ENCODE measurements at places on chromosomes 7 and 10.

GRCh38 chr7:117041007-117041406 lies 87.7 kb downstream of the ST7 start:
- no peak for DNase-seq

DNA sequence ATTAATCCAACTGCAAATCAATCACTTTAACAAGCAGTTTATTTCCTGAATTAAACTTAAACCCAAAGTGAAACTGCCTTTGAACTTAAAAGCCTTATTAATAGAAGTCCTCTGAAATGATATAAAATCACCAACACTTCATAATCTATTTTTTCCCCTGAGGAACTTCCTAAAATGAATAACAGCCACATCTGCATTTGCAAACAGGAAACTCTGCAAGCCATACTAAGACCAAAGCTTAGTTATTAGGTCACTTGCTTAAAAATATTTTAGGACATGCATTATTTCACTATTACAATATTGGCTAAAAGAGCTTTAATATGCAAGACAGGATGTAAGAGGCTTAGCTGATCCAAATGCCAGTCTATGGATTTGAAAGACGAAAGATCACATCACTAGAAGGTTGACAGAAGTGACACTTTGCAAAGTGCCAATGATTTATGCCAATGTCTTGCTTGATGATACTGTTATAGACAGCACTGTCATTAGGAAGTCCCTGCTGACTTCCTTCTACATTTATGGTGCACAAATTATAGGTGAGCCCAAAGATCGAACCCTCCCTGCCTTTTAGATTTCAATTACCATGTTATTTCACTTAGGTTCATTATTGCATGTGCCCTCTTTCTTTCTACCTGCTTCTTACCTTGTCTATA lies 99.9 kb upstream of the SKAP2 start:
- DNase-seq, result no peak

- DNase-seq, result no peak
Measured at GRCh38 chr7:144653449-144653848, 182.4 kb downstream of the TPK1 start.

DNA sequence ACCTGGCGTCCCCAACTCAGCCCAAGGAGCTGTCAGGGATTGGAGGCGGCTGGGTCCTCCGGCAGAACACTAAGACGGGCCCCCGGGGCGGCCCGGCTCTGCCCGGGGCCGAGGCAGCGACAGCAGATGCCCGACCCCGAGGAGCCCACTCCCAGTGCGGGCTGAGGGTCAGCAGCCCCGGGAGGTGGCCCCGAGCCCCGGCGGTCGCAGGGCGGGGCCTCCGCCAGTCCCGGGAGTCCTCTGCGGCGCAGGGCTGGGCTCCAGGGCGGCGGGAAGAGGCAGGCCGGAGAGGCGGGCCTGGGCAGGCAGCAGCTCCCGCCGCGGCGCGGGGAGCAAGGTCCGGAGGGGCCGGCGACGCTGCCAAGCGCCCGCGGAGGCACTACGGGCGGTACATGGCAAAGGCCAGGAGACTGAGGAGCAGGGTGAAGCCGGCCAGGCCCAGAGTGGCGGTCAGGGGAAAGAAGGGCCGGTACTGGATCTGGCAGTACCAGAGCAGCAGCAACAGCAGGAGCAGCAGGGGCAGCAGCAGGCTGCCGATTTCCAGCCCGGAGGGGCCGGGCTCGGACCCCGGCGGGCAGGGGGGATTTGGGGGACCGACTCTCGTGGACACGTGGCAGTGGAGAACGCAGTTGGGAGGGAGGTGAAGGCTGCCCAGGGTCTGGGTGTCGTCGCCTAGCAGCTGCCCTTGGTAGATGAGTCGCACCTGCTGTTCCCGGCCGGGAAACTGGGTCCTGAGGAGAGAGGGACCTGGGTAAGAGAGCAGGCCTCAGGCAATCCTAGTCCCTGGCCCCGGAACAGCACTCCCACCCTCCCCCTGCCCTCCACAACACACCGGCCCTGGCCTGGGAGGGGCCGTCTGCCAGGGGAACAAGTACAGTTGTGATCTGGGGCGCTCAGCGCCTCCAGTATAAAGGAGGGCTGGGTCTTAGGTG lies 827 bp upstream of the FASTK start:
- no peak for DNase-seq

- DNase-seq, result no peak
Measured at GRCh38 chr7:140242057-140243031, 65.6 kb upstream of the KDM7A start.

DNA sequence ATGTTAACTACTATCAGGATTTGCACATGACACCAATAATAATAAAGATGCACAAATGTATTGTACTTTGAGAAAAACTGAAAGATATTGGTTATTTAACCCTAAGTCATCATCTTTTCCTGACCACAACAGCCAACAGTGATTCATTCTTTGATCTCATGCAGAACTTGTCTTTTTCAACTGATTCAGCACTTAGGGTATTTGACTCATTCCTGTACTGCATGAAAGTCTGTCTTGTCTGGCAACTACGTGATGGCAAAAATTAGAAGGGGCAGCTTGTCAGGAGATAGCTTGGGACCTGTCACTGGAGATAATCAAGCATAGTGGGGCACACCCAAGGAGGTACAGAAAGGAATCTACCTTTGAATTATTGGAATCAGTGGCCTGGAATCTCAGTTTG lies 77.8 kb upstream of the LRRC17 start:
- peak; percentile 84 for DNase-seq

DNA sequence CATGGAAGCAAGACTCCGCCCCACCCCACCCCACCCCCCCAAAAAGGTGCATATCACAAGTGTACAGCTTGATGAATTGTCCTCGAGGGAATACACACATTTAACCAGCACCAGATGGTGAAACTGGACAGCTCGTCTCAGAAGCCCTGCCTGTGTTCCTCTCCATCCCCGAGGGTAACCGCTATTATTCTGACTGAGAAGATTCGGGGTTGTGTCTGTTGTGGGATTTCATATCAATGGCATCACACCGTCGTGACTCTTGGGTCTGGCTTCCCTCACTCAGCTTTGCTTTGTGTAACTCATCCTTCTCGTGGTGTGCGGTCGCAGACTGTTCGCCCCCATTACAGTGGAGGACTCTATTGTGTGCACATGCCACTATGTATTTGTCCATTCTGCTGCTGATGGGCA lies 18.9 kb downstream of the PODXL start:
- DNase-seq, result no peak

DNA sequence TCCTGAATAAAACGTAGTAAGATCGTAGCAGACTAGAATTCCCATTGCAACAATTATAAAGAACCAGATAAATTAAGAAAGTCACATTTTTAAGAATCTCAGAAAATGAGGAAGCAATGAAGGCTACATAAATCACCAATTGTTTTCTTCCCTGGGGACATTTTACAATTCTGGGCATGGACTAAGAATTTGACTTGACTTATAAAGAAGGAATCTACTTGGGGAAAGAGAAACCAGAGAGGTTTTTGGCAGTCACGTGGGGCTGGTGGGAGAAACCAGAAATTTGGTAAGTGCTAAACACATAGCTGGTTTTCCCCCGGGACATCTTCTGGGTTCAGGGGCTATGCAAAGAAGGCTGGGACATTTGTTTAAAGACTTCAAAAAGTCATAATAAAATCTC lies 109.8 kb upstream of the IL6 start:
- no peak for DNase-seq

DNA sequence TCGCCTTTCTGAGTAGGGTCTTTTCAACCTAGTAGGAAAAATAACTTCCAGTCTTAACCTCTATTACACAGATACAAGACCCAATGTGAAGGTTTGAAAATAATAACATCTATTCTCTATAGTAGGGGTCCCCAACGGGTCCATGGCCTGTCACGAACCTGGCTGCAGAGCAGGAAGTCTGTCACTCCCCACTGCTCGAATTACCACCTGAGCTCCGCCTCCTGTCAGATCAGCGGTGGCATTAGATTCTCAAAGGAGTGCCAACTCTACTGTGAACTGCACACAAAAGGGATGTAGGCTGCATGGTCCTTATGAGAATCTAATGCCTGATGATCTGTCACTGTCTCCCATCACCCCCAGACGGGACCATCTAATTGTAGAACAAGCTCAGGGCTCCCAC lies 7.4 kb downstream of the YWHAG start:
- no peak for DNase-seq

DNA sequence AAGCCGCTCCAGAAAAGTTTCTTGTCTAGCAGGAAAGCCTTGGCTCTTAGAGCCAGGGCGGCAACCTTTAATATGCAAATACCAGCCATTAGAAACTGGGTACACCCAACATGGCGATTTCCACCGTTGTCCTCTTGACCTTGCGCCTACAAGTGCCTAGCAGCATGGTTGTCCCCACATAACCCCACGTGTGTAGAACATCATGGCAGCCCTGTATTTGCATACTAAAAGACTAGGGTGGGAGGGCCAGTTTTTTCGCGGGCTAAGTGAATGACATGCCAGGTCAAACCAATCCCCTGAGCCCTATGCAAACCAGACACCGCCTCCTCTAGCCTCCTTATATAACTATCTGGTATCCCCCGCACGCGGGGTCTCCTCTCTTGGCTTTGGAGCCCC lies 58.4 kb upstream of the FZD8 start:
- DNase-seq, result no peak

GRCh38 chr10:71971769-71972555 lies 7.8 kb downstream of the CHST3 start:
- DNase-seq, result no peak

DNA sequence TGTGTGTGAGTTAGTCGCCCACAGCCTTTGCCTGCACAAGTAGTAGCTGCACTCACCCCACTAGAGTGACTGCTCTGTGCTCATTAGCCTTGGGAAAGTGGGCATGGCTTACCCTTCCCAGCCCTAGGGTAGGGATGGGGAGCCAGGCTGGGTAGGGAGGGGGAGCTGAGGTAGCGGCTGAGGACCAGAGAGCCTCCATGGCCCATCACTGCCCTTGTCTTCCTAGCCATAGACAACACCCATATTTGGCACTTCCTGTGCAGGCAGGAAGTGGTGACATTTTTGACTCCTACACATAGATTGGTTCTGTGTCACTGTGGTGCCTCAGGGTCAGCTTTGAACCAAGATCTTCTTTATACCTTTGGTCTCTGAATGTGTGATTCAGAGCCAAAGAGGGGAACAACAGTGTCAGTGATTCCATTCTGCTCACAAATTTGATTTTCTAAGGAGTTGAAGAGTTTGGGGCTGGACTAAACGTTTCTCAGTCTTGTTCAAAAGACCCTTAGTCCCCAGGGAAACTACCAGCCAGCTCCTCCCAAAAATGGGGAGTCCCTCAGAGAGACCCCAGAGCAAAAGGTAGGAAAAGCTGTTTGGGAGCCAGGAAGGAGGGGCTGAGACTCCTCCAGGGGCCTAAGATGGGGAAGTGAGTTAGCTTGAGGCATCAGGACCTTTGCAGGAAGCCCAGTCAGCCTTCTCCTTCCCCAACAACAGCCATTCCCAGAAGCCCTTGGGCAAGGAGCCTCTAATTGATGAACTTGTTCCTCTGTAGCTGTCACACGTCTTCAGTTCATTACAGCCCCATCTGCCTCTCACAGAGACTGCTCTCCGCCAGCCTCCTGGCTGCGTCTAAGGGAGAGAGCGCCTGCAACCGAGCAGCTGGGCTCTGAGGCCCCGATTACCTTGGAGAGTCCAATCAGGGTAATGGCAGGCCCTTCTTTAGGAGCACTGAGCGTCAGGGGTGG lies 135.0 kb downstream of the CDH23 start:
- peak; percentile 40 for DNase-seq

- DNase-seq, result no peak
Measured at GRCh38 chr10:37003126-37003525, 122.3 kb upstream of the ANKRD30A start.

- peak; percentile 35 for DNase-seq
Measured at GRCh38 chr10:129035052-129035827, 431.8 kb upstream of the MGMT start.

GRCh38 chr7:140676306-140676705 lies 3.6 kb downstream of the ADCK2 start:
- no peak for DNase-seq

GRCh38 chr10:18261063-18261610 lies 120.9 kb downstream of the CACNB2 start:
- no peak for DNase-seq

DNA sequence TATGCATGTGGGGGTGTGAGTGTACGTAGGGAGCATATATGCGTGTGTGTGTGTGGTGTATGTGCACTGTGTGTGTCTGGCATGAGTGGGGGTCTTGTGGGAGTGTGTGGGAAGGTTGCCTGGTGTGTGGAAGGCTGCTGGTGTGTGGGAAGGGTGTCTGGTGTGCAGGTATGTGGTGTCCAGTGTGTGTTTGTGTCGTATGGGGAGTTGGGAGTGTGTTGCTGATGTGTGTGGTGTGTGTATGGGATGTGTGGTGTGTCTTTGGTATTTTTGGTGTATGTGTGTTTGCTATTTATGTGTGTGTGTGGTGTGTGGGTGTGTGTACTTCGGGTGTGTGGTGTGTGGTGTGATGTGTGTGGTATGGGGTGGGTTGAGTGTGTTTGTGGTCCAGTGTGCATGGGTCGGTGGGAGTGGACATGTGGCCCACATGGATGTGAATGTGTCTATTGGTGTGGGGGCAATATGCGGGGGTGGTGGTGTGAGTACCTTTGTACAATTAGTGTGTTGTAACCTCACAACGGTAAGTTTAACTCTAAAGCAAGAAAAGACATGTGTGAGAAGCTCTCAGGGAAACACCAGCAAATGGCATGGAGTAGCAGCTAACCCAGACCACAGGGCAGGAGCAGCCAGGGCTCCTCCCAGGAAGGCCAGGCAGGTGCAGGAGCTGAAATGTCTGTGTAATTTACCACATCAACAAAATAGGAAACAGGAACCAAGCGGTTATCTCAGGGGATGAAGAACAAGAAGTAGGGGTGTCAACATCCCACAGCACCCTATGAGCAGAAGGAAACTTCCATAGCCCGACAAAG lies 11.9 kb downstream of the ANTXRL start:
- no peak for DNase-seq

DNA sequence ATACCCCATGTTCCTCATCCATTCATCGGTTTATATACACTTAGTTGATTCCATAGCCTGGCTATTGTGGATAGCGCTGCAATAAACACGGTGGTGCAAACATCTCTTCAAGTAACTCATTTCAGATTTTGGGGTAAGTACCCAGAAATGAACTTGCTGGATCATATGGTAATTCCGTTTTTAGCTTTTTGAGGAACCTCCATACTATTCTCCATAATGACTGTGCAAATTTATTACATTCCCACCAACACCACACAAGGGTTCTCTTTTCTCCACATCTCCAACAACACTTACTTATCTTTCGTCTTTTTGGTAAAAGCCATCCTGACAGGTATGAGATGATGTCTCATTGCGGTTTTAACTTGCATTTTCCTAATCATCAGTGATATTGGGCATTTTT lies 3.7 kb downstream of the NPFFR1 start:
- DNase-seq, result no peak

DNA sequence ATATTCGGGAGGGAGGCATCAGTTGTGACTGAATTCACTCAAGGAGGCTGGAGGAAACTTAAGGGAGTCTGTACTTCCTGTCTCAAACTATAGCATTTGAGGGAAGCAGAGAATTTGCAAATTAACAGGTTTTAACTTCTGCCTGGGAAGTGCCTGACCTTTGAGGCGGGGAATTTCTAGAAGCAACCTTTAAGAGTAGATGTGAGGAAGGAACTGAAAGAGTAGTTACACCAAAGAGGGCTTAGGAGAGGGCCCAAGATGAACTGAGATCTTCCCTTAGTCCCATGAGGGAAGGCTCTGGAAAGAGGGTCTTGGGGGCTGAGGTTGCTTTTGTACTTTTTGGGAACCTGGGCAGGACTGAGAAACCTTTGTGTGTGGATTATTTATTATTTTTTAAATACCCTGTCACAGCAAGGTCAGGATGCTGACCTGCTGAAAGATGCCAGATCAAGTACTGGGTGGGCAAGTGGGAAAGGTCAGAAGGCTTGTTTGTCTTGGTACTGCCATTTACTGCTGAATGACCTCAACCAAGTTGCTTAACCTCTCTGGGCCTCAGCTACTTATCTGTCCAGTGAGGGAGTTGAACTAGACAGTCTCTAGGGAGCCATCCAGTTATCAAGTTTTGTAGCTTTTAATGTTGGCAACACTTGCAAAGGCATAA lies 2.4 kb downstream of the GPR158 start:
- DNase-seq, result no peak
